Central memory CD4-positive, alpha-beta T cell (primary cell): ENCODE measurements at places on chromosomes 5 and 9.

GRCh38 chr9:26856413-26857032 is 36.1 kb downstream of the CAAP1 start:
- no peak for DNase-seq

DNA sequence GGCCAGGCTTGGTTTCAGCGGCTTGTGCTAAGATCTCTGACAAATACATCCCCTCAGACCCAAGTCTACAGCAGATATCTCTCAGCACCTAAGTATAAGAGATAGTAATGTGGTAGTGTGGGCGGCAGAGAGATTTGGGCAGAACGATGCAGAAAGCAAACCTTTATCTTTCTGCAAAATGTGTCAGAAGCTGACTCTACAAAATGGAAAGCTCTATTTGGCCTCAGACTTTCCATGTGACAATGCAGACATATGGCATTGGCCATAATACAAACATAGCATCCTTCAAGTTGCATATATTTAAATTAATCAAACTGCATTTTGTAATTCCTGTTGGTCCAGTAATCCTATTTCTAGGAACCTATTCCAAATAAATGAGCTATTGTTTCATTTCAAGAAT is 102.5 kb upstream of the RAI14 start:
- DNase-seq, result no peak

GRCh38 chr5:83151821-83152220 is 74.5 kb downstream of the XRCC4 start:
- DNase-seq, result no peak

- DNase-seq, result no peak
Measured at GRCh38 chr5:79834098-79834753, 144.6 kb downstream of the CMYA5 start.

GRCh38 chr9:94802251-94802650 is 75.8 kb downstream of the AOPEP start:
- no peak for DNase-seq
